ENCODE measurements at places on chromosomes 6 and 20.

- no peak for DNase-seq
Measured at GRCh38 chr6:1438471-1438881, 49.1 kb downstream of the FOXF2 start.

- no peak for DNase-seq
Measured at GRCh38 chr20:31913431-31914157, 38.3 kb downstream of the PDRG1 start.

GRCh38 chr20:31666258-31667042 is 28.7 kb downstream of the COX4I2 start:
- DNase-seq, result no peak

- no peak for DNase-seq
Measured at GRCh38 chr6:25735261-25735660, 19.3 kb upstream of the SLC17A4 start.

- DNase-seq, result no peak
Measured at GRCh38 chr6:25623065-25623464, 28.9 kb upstream of the SCGN start.

- DNase-seq, result no peak
Measured at GRCh38 chr6:154615483-154616025, 105.1 kb upstream of the CNKSR3 start.

GRCh38 chr6:154535147-154535546 is 24.7 kb upstream of the CNKSR3 start:
- DNase-seq, result no peak

DNA sequence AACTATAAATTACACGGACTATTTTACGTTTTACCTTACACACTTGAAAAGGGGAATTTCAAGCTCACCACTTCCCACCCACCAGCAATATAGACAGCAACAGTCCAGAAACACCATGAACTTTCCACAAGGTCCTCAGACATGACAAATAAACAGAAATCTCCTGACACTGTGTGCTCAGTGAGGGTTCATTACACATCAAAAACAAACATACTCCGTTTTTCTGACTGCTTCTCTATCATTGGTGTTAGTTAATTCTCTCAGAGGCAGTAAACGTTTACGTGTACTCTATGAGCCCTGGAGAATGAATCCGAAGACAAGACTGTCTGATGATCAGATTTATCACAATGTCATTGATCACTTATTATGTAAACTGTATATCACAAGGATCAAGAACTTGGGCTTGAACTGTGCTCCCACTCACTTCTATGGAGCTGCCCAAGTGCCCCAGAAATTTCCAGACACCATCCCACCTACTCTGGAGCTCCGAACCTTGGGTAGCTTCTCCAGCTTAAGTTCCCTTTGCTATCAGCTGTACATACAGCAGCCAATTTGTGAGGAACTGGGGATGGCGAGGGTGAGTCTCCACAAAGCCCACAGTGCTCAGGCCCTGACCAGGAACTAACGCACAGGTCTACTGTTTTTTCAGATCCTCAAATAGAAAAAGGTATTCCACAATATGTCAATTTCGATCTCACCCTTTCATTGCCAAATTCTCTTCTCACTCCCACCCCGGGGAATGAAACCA is 86.0 kb downstream of the ALDH8A1 start:
- no peak for DNase-seq

DNA sequence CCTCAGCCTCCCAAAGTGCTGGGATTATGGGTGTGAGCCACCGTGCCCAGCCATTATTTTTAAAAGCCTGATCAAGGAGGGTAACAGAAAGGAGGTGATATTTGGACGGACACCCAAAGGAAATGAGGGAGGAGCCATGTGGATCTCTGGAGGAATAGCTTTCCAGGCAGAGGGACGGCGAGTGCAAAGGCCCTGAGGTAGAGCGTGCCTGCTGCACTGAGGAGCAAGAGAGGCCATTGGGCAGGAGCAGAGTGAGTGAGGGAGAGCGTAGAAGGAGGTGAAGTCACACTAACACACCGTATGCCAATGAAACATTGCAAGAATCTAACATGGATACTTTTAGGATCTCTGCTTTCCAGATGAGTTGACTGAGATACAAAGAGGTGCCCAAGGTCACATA is 58.9 kb upstream of the ZNFX1 start:
- DNase-seq, result no peak

- DNase-seq, result no peak
Measured at GRCh38 chr20:48210111-48211027, 425.1 kb upstream of the SULF2 start.

DNA sequence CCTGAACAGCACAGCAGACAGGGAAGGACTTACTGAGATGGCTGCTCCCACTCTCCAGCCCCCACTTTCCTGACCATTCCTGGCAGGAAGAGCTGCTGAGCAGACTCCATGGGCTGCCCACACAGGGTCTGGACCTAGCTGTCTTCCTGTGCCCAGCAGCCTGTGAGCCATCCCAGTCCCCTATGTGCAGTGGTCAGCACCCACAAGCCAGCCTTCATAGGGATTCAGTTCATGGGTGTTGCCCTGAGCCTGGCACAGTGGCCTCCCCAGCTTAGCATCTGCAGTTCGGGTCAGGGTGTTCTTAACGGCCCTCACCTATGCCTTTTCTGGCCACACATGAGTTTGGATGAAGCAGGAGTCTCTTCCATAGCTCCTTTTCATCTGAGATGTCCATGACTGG is 32.0 kb downstream of the UBD start:
- no peak for DNase-seq

DNA sequence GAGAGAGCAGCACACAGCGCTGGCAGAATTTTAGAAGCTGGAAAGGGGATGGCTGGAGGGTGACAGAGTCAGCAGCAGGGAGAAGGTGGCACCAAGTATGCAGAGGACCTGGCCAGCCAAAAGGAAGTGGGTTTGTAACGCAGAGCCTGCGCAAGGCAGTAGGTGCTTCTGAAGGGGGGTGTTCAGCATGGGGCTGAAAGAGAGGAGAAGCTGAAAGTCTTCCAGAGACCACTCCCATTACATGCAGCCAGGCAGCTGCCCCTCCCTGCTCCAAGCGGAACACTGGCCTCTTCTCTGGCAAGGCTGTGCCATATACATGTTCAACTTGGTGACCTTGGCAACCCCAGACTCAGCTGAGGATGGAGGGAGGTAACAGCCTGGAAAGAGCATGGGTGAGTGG is 42.1 kb upstream of the TULP1 start:
- no peak for DNase-seq

- DNase-seq, result no peak
Measured at GRCh38 chr6:140897349-140897748, 1235.4 kb upstream of the GJE1 start.

GRCh38 chr20:11378252-11378651 is 539.4 kb upstream of the BTBD3 start:
- no peak for DNase-seq

- DNase-seq, result peak; percentile 10
Measured at GRCh38 chr20:45138561-45139300, 14.5 kb upstream of the WFDC12 start.

DNA sequence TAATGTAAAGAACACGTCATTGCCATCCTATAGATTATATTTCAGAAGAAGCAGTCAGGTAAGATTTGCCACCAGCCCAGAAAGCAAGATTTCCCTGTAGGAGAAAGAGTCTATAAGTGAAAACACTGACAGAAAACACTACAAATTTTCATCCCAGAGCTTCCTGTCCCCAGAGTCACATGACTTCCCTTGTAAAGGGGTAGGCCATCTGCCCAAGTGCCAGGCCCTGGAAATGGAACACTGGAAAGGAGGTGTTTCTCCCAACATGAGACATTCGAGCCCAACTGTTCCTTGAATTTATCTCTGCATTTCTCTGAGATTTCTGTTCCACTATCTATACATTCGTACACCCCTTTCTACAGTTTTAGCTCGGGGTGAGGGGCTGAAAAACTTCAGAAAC is 46.9 kb downstream of the RAMACL start:
- no peak for DNase-seq

DNA sequence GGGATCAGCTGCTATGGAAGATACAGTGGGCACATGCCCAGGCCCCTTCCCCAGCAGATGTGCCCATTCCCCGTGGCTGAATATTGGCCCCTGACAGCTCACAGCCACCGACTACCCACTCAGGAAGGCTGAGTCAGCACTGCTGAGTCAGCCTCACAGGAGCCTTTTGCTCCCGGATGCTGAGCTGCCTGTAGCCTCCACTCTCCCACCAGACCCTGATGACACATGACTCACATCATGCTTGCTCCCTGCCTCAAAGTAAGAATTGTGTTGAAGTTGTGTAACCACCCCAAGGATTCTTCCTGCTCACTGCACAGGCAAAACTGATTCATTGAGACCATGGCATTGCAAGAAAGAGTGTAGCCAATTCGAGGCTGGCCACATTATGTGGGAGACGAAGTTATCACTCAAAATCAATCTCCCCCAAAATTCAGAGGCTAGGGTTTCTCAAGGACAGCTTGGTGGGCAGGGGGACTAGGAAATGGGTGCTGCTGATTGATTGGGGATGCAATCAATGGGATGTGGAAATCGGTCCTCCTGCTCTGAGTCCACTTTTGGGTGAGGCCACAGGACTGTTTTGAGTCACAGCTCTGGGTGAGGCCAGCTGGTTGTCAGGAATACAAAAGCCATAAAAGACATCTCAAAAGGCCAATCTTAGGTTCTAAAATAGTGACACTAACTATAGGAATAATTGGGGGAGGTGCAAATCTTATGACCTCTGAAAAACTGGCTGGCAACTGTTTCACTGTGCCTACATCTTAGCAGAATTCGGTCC is 556.6 kb upstream of the CDH4 start:
- no peak for DNase-seq

DNA sequence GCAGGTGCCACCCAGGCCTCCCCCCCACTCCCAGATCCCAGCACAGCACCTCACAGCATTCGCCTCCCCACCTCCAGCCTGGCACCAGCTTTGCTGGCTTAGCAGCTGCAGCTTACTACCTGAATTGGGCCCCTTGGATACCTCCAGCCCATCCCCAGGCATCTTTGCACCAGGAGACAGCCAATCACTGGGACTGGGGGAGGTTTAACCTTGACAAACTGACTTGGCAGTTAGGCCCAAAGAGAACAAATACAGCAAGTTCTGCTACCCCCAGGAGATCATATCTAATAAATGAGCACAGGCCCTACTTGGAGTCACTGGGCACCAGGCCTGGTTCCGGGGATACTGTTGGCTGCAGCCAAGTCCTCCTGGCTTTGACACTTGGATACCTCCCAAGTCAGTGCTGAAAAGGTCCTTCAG is 8.8 kb downstream of the PDRG1 start:
- no peak for DNase-seq

DNA sequence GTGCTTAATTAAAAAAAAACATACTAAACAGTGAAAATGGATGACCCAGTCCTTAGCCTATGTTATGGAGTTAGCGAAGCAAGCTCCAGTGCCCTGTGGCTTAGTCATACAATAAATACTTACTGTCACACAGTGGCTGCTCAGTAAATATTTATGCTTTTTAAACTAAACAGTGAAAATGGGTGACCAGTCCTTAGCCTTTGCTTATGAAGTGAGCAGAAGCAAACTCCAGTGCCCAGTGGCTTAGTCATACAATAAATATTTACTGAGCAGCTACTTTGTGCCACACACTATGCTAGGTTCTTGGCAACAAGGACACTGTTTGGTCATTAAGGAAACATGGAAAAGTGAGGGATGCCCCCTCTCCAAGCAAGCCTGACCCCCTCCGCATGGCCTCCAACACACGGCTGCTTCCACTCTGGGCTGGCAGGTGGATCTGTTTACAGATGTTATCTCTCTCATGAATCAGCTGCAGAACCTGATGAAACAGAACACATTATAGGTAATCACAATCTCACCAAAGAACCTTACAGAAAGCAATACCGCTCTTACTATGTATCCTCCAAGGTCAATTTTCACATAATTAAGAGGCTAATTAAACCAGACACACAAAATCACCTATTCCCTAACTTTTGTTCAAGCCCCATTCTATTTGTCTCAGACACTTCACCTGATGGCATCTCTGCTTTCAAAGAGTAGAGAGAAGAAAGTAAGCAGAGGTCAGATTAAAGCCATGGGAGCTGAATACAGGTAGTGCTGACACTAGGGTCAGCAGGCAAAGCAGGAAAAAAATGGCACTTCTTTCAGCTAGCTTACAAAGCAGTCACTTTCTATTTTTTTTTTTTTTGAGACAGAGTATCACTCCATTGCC is 27.3 kb downstream of the CDK5RAP1 start:
- DNase-seq, result no peak

DNA sequence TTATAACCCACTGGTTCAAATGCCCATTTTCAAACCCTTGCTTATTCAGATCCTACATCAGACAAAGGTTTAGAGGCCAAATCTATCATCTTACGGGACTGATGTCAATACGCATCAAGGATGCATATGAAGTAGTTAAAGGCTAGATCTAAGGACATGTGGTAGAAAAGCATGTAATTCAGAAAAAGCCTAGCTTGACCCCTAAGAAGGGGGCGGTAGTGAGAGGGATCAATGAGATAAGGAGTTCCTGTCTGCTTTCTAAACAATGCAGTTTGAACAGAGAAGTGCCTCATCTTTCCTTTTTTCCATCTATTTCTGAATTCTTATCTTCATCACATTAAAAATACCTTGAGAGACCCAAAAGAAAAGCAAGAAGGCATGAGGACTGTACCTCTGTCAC is 237.7 kb downstream of the ARHGAP18 start:
- no peak for DNase-seq

- DNase-seq, result no peak
Measured at GRCh38 chr6:124926435-124926834, 35.8 kb upstream of the RNF217 start.

DNA sequence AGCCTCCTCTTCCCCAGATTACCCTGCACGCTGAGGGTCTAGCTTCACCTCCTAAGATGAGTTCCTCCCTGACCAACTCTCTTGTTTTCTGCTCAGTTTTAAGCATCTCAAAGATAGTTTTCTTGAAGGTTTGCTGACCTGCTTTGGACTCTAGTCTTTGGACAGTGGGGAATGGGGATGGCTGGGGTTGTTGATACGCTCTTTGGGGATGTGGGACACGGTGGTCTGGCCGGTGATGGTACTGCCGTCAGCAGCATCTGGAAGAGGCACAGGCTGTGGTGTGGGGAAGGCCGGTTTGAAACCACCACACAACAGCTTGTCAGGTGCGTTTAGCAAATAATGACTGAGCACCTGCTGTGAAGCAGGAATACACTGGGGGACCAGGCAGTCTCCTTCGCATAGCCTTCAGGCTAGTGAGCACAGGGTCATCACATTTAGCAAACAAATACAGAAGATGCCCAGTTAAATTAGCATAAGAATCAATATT is 94.1 kb downstream of the TMEM242 start:
- DNase-seq, result no peak

DNA sequence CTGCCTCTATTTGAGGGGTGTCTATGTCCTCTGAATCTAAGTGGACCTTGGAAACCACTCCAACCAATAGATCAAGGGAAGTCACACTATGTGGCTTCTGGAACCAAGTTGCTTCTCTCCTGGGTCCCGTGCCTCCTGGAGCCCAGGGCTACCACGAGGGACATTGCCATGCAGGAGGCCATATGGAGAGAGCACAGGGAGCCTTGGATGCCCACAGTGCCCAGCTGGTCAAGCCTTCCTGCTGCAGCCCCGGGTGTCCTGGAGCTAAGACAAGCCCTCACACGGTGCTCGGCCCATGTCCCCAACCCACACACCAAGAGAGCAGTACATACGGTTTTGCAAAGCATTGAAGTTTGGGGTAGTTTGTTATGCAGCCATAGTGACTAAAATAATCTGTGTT is 231.6 kb downstream of the SYNDIG1 start:
- no peak for DNase-seq

GRCh38 chr6:146489468-146490151 is 54.0 kb upstream of the RAB32 start:
- DNase-seq, result no peak
